ENCODE measurements at places on chromosomes 1 and 21.
A peak's percentile ranks its signal among the peaks of the same experiment; 100 is the strongest.

DNA sequence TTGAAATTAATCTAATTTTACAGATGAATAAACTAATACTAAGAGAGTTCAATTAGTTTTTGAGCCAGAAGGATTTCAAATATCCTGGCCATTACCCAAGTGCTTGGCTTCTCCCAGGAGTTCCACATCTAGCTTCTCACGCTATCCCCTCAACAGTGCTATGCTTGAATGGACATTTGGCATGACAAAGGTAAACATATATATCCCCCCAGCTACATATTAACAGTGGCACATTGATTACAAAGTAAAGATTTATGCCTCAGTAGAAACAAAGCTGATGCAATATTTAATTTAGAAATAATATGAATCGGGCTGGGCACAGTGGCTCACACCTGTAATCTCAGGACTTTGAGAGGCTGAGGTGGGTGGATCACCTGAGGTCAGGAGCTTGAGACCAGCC is 434.6 kb upstream of the PRMT6 start:
- no peak for DNase-seq

DNA sequence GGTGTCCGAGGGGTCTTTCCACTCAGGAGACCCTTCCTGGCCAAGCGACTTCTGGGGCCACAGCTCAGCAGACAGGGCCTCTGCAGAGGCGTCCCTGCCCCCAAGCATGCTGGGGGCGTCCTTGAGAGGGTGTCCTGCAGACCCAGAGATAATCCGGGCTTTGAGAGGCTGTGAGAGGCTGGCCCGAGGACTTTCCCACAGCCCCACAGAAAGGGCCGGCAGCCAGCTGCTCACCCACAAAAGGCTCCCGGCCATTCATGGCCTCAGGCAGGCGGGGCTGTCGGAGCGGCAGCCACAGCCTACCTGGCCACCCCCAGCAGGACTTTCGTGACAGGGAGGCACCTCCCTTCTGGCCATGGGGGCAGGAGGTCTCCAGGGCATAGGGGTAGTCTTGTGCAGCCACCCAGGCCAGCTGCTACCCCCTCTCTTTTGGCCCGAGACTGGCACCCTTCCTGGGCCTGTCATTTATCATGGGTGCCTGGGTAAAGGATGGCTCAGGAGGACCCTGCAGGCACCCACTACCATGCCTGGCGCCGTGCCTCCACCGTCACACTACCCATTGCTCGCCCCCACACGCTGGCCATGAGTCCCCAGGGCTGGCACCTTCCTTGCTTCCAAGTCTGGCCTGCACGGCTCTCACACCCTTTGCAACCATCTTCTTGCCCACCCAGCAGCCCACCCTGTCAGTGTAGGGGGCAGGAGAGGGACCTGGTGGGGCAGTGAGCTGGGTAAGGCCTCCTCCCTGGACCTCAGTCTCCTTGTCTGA is 11.1 kb upstream of the TNFRSF14 start:
- DNase-seq = no peak

DNA sequence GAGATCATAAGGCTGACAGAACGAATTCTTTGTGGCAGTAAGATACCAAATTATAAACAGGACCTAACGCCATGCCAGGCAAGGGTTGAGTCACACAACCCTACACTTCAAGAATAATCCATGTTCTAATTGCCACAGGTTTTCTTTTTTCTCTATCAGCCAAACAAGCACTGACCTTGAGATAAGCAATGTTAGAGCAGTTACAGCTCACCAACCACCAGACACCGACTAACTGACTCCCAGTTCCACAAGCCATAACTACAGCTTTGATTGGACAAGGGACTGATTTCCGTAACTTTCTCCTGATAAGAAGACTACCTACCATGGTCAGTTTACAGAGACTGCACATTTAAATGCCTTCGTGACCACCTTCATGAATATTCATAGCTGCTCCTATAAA is 149.6 kb downstream of the PTPRU start:
- no peak for DNase-seq

DNA sequence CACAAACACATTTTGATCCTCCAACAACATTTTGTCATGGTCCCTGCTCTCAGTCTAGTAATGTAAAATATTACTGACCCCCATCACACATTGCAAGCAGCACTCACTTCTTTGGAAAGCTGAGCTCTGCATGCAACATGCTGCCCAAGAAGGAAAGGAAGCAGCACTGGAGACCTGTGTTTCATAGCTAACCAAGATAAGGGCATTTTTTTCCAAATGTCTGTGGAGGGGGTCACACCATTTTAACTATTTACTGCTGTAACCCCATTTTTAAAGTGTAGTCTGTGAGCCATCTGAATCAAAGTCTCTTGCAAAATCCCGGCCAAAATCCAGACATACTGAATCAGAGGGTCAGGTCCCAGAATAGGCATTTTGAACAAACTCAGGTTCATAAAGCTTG is 4.5 kb upstream of the RASSF5 start:
- DNase-seq = no peak

DNA sequence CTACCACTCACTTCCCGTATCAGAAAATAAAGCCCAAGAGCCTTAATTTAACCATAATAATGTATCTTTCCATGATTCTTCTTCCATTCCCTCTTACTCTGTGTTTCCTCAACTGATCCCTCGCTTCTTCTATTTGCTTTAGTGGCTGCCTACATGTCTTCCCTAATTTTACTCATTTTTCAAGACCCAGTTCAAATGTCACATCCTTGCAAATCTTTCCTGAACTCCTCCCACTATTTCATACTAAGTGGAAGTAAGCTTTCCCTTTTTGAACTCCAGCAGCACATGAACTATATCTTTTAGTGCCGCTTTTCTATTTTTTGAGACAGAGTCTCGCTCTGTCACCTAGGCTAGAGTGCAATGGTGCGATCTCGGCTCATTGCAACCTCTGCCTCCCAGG is 3.8 kb upstream of the NFYC start:
- no peak for DNase-seq

DNA sequence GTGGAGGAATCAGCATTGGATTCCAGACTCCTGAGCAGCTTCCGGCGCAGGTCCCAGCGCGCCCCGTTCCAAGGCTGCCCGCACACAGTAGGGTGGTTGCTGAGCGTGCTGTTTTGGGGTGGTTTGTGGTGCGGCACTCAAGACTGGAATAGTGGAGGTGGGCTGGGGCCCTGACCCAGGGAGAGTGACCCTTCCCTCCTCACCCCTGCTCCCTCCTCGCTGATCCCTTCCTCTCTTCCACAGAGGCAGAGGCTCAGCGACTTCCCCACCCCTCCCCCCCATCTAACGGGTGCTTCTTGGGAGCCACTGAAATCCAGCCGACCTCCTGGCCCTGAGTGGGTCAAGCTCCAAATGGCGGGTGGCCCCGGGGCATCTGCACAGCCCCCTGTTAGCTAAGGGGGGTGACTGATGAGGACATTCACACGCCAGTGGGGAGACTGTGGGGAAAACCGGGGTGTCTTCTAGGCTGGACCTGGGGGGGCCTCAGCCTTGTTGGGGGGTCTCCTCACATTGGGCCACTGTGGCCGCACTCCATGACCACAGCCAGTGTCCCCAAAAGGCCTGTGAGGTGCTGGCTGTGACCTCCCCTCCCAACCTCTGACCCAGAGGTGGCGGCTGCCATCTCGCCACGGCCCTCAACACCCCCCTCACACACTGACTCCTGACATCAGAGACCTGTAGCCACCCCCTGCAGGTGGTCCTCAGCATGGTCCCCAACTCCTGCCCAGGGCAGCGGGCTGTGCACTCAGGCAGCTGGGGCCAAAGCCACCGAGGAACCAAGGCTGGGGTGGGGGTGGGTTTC is 3.9 kb upstream of the HES4 start:
- no peak for DNase-seq

GRCh38 chr1:101167891-101168290 is 68.9 kb upstream of the S1PR1 start:
- no peak for DNase-seq

DNA sequence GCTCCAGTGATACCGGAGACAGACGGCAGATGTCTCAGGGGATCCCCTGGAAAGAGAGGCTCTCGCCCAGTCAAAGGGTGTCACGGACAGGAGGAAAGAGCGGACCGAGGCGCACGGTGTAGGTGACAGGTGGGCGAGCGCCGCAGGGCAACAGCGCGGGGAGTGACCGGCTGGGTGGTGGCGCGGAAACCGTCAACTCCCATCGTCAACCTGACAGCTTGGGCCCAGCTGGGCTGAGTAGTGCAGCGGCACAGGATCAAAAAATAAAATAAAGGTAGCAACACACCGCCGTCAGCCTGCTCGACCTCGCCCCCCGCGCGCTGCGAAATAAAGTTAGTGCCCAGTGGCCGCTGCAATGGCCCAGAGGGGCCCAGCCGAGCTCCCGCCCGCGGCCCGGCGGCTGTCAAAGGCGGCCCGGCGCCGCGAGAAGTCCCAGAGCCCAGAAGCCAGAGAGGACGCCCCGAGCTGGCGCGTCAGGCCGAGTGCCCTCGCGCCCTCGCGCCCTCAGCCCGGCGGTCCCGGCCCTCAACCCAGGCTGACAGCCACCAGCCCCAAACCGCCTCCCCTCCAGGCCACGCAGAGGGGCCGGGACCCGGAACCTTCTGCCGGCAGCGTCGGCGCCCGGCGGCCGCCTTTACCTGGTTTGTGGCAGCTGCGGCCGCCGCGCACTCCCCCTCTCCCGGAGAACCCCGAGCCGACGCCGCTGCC is at the start of gene LYST:
LYST (minus strand) TSS at position 702 of the 708 bp plus-strand sequence. CDS start 36,489 bp downstream, outside the sequence.
- DNase-seq = peak; percentile 41

GRCh38 chr1:59999006-59999405 is 72.4 kb upstream of the CYP2J2 start:
- no peak for DNase-seq

DNA sequence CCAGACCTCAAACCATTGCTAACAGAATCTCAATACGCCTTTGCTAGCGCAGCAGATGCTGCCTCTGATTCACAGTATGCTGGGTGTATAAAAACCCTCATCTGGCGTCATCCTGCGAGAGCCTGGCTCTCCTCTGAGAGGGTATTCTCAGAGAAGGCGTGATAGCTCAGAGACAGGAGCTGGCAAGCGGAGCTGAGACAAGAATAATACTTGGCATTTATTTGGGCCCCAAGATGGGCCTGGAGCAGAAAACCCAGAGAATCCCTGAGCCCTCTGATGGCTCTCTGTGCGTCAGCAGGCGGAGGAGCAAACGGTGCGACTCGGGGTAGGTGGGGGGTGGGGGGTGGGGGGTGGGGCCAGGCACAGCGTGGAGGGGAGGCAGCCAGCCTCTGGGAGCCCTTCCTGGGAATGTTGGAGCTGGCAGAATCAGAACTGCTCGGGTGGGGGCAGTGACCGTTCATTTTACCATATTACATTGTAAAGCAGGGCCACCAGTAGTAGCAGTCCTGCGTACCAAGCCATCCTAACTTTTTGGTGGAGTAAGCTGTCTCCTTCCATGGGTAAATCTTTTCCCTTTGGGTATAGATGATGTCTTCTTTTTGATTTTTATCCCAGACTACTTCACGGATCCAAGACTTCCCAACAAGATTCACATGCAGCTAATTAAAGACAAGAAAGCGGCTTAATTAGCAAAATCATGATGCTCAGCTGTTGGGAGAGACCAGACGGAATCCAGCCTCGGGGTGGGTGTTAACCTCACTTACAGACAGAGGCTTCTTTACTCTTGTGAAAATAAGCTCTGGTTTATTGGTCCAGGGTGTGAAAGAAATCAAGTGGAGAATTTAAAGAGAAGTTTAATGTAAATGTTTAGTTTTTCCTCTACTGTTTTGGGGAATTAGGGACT is 7.1 kb downstream of the RIIAD1 start:
- no peak for DNase-seq

DNA sequence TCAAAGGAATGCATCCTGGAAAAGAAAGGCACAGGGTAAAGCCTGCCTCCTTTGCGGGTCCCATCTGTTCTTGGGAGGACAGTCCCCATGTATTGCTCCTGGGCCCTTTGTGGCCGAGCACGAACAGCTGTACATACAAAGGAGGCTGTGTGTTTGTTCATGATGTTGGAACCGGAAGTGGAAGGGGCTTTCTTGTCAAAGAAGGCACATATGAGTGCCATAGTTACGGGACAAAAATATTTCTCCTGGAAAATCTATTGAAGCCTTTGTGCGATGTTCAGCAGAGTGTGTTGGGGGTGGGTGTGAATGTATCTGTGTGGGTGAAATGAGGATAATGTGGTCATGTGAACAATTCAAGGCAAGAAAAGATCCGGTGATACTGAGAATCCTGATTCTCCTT is 297.6 kb downstream of the DISC1 start:
- DNase-seq = no peak

- no peak for DNase-seq
Observed at GRCh38 chr1:181483285-181484195, at the start of gene CACNA1E. Gene CACNA1E, plus strand, starts transcription at chr1:181483517. Its CDS starts 228 bp downstream, at chr1:181483745.

- no peak for DNase-seq
Observed at GRCh38 chr1:91053630-91054029, 31.8 kb upstream of the ZNF644 start.

- DNase-seq = no peak
Observed at GRCh38 chr1:97433094-97433823, 487.6 kb downstream of the DPYD start.

DNA sequence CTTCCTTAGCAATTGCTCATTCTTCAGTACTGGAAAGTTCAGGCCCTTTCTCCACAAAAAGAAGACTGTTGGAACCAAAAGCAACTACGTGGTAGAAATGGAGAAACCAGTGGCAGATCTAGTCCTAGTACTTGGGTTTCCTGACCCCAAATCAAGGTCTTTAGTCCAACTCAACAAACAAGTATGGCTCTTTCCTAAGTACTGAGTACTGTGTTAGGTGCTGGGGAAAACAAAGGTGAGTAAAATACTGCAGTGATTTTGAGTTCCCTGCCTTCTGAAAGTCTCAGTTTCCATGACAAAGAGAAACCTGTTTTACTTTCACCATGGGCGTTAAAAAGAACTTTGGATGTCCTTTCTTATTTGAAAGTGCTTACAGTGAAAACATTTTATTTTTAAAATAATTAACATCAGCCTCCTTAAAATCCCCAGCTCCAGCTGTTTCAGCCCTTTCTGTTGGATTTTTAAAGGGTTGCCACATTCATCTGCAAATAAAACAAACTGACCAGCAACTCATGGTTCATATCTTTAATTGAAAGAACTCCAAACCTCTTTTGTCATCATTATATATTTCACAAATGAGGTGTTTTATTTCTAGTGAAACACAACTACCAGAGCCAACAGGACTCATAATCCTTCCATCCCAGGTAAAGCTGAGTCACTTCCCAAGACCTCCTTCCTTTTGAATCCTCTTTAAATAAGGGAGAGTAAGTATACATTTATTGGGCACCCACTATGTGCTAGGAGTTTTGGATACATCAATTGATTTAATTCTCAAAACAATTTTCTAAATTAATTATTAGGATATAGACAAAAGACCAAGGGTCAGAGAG is 35.4 kb downstream of the PLPP3 start:
- DNase-seq = no peak

DNA sequence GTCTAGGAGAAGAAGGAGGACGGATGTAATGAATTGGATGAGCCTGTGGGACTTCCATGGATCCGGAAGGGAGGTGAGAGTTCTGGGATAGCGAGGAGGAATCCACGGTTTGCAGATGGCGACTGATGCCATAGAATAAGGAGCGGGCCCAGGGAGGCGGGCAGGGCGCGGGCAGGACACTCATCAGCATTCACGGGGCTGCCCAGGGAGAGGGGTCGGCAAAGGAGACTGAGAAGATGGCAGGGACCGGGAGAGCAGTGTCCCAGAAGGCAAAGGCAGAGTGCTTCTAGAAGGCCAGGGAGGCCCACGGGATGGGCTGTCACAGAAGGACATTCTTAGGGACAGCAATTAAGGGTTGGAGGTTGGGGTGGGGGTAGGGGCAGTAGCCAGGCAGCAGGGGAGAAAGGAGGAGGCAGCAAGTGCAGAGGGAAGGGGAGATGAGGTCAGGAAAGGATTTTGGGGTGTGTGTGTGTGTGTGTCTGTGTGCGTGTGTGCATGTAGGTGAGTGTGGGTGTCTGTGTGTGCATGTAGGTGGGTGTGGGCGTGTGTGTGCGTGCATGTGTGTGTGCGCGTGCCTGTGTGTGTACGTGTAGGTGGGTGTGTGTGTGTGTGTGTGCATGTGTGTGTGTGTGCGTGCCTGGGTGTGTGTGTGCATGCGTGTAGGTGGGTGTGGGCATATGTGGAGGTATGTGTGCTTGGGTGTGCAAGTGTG is 1.1 kb upstream of the COL8A2 start:
- no peak for DNase-seq

Data from stimulated activated CD4-positive, alpha-beta T cell treated with anti-CD3 and anti-CD28 coated beads, Interleukin-2, amount 100 ng/mL, for 4 hours (primary cell).